ENCODE measurements at places on chromosomes 12 and 14.
A peak's percentile ranks its signal among the peaks of the same experiment; 100 is the strongest.

- DNase-seq = no peak
Measured at GRCh38 chr14:95157048-95157326, 342 bp downstream of the DICER1 start.

DNA sequence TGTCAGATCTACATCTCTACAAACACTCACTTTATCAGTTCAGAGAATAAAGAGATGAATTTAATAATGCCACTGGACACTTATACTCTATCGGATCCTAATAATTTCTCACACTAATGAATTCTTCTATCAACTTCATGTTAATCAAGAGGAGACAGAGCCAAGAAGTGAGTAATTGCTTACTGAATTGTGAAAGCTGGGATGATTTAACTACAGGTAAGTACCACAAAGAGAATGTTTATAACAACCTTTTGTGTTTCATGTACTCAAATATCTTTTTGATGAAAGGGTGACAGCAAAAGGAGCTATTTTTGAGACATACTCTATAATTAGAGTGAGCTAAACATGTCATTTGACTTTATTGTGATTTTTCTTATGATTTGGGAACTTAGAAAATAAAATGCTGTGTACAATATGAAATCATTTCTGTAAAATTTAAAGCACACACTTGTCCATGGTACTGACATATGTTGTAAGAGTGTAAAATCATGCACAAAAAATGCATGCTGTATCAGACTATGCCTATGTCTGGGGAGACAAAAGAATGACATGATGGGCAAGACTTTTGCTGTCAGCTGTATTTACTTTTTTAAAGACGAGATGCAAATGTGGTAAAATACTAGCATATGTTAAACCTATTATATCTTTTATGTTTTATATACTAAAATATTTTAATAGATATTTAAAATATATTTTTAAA, 361.2 kb downstream of the CCER1 start:
- no peak for DNase-seq

- no peak for DNase-seq
Measured at GRCh38 chr12:11183011-11183410, 3.7 kb downstream of the TAS2R42 start.

GRCh38 chr12:30691122-30691879, 4.4 kb downstream of the IPO8 start:
- DNase-seq = no peak

- peak; percentile 18 for DNase-seq
Measured at GRCh38 chr12:1318327-1319031, 275.9 kb downstream of the FBXL14 start.

- DNase-seq = no peak
Measured at GRCh38 chr14:77126461-77126990, 15.1 kb downstream of the ZDHHC22 start.

DNA sequence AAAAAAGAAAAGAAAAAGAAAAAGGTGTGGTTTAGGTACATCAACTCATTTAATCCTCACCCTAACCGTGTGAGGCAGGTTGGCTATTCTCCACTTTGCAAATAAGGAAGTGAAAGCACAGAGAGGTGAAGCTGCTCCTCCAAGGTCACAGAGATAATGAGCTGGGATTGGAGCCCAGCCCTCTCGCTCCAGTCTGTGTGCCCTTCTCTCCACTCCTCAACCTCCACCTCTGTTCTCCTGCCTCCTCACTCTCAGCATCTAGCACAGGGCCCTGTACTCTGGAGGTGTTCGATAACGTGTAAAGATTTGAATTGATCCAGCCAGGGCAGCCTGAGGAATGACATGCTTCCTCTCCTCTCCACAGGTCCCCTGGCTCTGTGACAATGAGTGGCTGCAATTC, 502.3 kb downstream of the TMEM132D start:
- no peak for DNase-seq

GRCh38 chr12:52980650-52981423, 25.4 kb upstream of the EIF4B start:
- peak; percentile 92 for DNase-seq

DNA sequence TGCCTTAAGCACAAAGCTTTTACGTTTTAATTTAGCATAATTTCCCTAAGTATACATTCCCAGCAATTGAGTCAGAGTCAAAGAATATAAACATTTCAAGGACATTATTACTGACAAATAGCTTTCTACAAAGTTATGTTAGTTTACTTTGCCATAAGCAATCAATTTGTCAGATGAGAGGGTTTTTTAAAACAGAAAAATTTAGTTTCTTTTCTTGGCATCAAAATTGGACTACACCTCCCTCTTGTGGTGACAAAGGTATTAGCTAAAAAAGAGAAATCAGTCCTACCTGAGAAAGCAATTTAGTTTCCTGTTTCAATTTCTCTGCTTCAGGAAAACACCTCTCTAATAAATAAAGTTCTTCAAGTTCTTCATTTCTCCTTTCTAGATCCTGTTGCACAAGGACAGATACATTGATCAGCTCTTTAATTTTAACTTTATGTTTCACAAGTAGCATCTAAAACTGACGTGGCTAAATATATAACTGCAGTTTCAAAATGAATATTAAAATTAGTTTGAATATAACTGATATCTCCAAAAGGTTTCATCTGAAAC, 39.9 kb downstream of the DNAI7 start:
- peak; percentile 3 for DNase-seq

All from inflammatory macrophage (primary cell).